MG63 (cell line): ENCODE measurements at places on chromosomes 2 and 18. TPM values are rescaled to one million over a fixed set of nuclear protein-coding genes. Genes with fewer than 3 reads are reported as not detected.

The SERPINB13 gene
- not detected in 2 replicates for total RNA-seq

The ANKRD30B gene
- 0.13 and 0.67 TPM in 2 replicates for total RNA-seq

The ERMN gene
- total RNA-seq = not detected in 2 replicates

The COLEC12 gene
- total RNA-seq = 27.4 and 28.2 TPM in 2 replicates

The MTX2 gene
- total RNA-seq = 34.8 and 40.6 TPM in 2 replicates

The OSR1 gene
- not detected in 2 replicates for total RNA-seq

The CFC1 gene
- not detected in 2 replicates for total RNA-seq

GRCh38 chr2:105313877-105314276 is 15.7 kb downstream of the TGFBRAP1 start:
- DNase-seq = no peak

GRCh38 chr2:207167099-207167923 is 1.6 kb upstream of the KLF7 start:
- no peak for DNase-seq

GRCh38 chr2:130336877-130337734 is 5.6 kb upstream of the IMP4 start:
- DNase-seq = no peak

DNA sequence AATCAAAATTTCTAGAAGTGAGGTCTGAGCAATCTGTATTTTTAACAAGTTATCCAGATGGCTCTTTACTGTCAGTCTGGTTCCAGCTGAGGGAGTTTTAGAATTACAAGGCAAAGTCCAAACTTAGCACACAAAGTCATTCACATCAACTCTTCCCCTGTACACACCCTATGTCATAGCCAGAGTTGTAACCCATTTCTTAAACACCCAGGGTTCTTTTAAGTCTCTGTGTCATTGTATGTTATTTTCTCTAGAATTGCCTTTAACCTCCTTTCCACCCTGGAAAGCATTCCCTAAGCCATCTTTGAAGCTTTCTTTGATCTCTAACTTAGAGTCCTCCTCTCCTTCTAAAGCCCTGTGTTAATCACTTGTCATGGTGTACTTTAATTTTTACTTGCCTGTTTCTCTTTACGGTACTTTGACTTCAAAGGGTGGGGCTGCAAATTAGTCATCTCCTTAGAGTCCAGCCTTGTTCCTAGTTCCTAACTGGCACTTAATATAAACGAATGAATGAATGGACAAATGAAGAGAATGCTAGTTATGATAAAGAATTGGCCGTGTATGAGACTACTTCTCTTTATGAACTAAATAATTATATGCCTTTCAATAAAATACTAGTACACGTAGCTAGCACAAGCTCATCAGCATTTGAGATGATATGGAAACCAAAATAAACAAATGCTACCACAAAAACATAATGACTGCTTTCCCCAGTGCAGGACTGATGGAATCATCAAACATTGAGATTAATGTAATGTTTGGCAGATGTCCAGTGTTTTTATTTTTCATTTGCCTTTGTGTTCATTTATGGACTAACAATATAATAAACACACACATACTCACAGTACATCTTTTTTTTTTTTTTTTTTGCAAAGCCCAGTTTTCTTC is 11.9 kb upstream of the ACTR3 start:
- peak; percentile 19 for DNase-seq

GRCh38 chr18:3540805-3541548 is 91.0 kb downstream of the TGIF1 start:
- DNase-seq = no peak

- DNase-seq = no peak
Observed at GRCh38 chr2:144449028-144449406, 70.9 kb downstream of the ZEB2 start.

- peak; percentile 24 for DNase-seq
Observed at GRCh38 chr2:127143841-127144782, 37.2 kb upstream of the BIN1 start.

DNA sequence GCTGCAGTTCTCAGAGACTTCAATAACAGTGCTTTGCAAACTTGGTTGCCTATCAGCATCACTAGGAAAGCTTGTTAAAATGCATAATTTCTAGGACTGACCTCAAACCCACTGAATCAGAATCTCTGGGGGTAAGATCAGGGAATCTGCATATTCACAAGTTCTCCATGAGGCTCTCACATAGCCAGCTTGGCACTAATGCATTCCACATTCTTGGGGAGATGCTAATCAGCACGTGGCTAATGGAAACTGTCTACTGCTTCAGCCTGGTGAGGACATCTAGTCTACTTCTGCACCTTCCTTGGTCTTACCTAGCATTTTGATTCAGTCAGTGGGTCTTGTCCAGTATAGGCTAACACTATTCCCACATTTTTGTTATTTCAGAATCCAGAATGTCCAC is 56.3 kb downstream of the RBKS start:
- no peak for DNase-seq

- no peak for DNase-seq
Observed at GRCh38 chr2:182630207-182630606, 85.8 kb upstream of the DNAJC10 start.

GRCh38 chr2:182240862-182241371 is 185.9 kb downstream of the PDE1A start:
- DNase-seq = no peak

- DNase-seq = peak; percentile 10
Observed at GRCh38 chr2:158034198-158034866, 67.3 kb upstream of the UPP2 start.

DNA sequence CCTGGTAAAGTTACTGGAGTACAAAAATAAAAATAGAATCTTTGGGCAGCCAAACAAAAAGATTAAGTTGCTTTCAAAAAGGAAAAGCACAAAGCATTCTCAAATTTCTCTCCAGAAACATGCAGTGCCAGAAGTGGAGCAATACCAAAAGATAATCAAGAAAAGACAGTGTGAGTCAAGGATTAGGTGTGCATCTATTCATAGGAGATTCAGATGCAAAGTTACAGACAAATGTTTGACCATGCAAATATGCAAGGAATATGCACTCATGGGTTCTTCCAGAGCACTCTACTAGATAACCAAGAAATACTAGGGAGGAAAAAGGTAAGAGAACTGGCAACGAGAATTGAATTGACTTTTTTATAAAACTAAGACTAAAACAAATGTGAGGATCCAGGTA is 51.8 kb upstream of the CDH20 start:
- no peak for DNase-seq

GRCh38 chr18:21406116-21406515 is 164.1 kb downstream of the GREB1L start:
- peak; percentile 34 for DNase-seq

GRCh38 chr2:219536967-219537366 is 6.6 kb downstream of the CHPF start:
- no peak for DNase-seq

DNA sequence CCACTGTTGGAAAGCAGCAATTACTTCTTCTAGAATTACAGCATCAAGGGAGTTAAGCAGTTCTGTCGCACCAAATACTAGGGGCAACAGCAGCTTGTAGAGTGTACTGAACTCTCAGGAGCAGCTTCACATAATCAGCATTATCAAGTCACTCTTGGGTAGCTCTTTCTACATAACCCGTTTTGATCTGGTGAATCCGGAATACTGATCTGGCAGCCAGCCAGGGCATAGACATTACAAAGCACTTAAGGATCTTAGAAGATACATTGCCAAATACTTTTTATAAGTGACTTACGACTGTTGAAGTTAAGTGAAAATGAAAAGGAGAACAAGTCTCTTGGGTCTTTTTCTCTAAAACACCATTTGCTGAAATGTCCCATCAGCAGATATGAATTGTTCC is 73.2 kb upstream of the NETO1 start:
- DNase-seq = no peak

DNA sequence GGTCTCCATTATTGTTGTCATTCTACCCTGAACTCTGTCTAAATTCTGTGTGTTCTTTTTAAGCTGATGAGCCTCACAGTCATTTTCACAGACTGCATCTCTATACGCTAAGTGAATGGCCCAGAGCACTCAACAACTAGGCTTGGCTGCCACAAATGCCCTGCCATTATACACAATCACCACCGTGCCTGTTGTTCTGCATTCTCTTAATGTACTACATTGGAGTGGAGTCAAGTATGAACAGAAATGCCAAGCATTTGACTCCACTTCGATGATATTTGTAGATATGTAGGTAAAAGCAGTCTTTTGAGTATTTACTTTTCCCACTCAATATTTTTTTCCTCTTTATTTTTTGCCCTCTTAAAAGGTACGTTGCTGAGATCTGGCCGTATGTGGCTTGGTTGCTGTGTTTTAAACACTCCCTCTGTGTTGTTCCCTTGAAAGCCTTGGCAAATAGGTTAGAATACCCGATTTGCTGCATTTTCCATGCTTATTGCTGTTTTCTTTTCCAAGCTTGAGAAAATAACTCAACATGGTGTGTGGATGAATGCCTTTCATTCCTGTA is 36.2 kb upstream of the TMEFF2 start:
- no peak for DNase-seq

DNA sequence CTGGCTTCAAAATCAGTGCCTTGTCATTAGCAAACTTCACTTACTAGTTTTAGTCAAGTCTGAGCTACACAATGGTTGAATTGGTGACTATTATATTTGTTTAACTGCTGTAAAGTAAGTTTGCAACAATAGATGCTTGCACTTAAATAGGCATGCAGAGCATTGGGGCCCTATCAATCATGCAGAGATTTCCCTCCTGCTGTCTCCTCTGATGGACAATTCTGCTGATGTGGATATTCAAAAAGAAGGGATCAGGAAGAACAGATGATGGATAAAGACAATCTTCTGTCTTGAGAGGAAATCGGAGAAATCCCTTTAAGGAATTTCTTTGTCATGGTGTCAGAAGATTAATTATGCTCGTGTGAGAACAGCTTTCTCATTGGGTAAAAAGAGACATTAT is 89.0 kb downstream of the GREB1L start:
- no peak for DNase-seq

- no peak for DNase-seq
Observed at GRCh38 chr18:63907664-63908063, at the start of gene SERPINB10. TSS of gene SERPINB10 (plus strand) at chr18:63907958. CDS start at chr18:63915511, 7,553 bp downstream.

DNA sequence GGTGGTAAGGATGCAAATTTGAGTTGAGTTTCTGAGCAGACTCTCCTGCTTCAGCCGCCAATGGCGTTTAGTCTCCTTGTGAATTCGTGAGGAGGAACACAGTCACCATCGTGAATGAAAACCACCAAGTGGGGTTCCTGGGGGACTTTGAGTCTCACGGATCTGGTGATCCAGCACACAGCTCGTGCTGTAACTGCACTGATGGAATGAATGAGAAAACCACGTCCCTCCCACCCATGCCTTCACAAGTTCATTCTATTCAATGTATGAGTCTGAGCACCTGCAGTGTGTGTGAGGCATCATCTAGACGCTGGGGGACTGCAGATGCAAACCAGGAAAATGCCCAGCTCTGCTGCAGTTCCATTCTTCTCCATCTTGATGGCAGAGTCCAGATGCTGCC is 127.9 kb downstream of the PIEZO2 start:
- no peak for DNase-seq

DNA sequence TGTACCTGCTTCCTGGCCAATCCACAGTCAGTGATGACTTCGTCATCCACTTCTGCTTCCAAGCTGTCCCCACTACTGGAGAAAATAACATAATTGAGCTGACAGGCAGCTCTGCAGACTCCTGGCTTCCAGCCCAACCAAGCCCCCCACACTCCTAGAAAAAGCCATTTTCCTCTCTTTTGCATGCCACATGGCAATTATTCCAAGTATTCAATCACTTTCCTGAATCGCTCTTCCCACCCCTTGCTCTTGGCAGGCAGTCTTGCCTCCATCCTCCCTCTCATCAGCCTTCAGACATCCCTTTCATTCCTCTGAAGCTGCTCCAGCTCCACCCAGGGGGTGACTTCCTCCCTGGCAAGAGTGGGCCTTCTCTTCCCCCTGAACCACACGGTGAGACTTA is 14.3 kb upstream of the ST8SIA5 start:
- DNase-seq = peak; percentile 47

GRCh38 chr2:206031950-206032567 is 53.9 kb downstream of the INO80D start:
- DNase-seq = no peak

DNA sequence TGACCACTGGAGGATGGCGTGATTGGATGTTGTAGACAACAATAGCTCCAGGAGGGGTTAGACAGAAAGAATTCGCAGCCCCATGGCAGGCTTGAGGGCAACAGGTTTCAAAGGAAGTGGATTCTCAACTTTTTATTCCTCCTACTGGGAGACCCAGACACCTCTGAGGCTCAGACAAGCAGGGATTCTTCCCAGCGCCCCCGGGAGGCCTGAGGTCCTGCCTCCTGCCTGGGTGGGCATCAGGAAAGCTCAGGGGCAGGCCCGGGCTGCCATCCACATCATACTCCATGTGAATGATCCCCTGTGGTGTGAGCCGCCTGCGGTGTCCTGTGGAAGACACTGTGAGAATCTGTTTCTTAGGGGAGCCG is 203.5 kb downstream of the CYP26B1 start:
- DNase-seq = no peak
